Stimulated activated CD8-positive, alpha-beta memory T cell treated with anti-CD3 and anti-CD28 coated beads, Interleukin-4, amount 100 ng/mL, for 24 hours (primary cell): ENCODE measurements at places on chromosomes 6 and 20.

DNA sequence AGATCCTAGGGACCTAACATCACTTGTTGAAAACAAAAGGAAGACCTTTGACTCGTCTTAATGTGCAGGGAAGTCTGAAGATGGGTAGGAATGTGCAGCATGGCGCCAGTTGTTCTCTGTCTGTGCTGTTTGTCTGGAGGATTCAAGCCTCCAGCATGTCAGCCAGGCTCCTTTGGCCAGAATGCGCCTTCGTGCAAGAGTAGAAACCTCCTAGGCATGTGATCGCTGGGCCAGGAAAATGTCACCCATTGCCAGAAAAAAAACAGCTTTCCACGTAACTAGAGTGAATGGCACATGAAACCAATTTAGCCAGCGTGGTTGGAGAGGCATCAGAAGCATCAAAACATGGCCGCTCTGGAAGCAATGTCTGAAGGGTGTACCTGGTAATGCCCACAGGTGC lies 132.7 kb downstream of the EDN1 start:
- DNase-seq = no peak

- DNase-seq = no peak
These were observed 902 bp downstream of the ZNF337 start for GRCh38 chr20:25695532-25696370.

DNA sequence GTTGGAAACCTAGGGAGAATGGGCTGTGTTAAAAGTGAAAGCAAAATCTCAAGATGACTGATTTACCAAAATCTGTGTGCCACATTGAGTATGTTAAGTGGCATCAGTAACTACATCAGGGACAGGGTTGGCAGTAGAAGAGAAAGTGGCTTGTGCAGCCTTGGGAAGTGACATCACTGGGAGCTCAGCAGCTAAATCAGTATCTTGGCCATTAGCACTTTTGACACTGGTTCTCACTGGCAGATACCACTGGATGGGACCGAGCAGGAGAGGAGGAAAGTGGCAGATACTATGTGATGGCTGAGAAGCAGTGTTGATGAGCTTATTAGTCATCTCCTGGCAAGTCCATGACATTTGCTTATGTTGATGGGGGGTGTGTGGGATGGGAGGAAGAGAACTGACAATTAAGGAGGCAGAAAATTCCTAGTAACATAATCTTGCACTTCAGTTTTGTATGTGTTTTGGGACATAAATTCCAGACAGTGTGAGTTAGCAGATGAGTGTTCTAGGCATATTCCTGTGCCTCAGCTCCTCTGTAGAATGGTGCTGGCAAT lies 322.2 kb downstream of the SOX4 start:
- no peak for DNase-seq

DNA sequence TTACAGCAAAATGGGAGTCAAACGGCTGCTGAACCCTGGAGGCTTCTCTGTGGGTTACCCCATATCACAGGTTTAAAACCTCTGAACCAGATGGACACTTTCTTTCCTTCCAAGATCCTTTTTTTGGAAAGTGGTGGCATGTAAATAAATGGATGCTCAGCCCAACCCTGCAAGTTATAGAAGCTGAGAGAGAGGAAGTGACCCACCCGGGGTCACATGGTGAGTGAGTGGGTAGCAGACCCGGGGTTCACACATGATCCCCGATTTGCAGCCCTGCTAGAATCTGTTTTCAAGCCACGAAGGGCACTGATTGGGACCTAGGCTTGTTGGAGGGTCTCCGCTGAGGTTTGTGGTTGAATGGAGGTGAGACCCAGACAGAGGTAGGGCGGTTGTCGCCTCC lies 32.0 kb downstream of the SIRPA start:
- DNase-seq = no peak

GRCh38 chr6:113466526-113466925 lies 390.6 kb upstream of the MARCKS start:
- DNase-seq = no peak

- no peak for DNase-seq
These were observed 24.8 kb upstream of the IGF2R start for GRCh38 chr6:159943968-159944598.

- no peak for DNase-seq
These were observed 58.8 kb downstream of the REV3L start for GRCh38 chr6:111423960-111424846.
